ENCODE measurements at places on chromosomes 3 and 15. TPM values are rescaled to one million over a fixed set of nuclear protein-coding genes. Genes with fewer than 3 reads are reported as not detected.

Gene ACOX2
- total RNA-seq: 0.98 TPM

Gene ATP8B4
- 4.4 TPM for total RNA-seq

Gene DZIP1L
- total RNA-seq: 4.9 TPM

Gene PAK6
- total RNA-seq: 14.3 TPM

Gene SEMA5B
- total RNA-seq: 17.2 TPM

Gene CCDC191
- 3.4 TPM for total RNA-seq

Gene ZNF660
- total RNA-seq: 11.3 TPM

Gene CLCN2
- total RNA-seq: 6.1 TPM

Gene UMPS
- total RNA-seq: 28.3 TPM

Gene KCNH8
- total RNA-seq: 6.6 TPM

Gene COLQ
- total RNA-seq: 1.7 TPM
